ENCODE measurements at places on chromosomes 2 and 18.

DNA sequence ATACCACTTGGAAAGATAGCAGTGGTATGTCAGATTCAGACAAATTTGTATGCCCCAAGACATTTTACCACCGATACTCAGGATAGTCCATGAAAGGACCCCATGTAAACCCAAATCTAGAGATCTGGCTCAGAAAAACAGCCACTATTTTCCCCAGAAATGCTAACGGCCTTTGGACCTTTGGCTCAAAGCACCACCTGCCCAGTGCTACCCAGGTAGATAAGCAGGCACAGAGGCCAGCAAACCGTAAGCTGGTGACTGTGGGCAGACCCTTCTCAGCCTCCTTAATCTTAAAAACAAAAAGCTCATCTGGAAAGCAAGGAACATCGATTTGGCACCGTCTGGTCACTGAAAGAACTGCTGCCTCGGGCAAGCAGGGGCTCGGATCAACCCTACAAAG lies 61.4 kb upstream of the GREB1L start:
- no peak for DNase-seq

DNA sequence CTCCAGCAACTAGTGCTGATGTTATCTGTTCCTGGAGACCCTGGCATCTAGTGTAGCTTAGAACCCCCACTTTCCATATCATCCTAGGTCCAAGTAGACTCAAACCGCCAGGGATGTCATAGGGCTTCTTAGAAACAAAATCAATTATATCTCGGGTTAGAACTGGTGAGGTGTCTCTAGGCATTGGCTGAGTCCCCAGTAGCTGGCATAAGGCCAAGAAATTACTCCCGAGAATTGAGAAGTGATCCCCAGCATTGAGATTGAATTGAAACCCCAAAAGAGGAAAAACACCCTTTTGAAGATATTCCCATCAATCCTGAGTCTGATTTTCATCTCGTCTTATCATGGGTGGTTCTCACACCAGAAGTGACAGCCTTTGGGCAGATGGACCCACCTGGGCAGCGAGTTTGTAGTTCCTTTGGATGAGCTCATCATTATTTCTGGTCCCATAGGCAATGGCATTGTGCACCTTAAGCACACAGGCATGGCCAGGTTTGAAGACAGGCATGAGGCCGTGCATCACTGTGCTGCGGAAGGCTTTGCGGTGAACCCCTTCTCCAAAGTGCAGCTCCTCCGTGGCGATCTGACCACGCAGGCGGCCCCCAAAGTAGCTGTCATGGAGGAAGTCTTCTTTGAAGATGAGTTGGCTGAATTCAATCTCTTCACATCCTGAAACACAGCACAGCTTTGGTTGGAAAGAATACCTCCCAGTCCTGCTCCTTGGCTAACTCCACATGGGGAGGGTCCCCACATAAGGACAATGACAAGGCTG lies 112.2 kb downstream of the ALPK2 start:
- DNase-seq, result no peak

DNA sequence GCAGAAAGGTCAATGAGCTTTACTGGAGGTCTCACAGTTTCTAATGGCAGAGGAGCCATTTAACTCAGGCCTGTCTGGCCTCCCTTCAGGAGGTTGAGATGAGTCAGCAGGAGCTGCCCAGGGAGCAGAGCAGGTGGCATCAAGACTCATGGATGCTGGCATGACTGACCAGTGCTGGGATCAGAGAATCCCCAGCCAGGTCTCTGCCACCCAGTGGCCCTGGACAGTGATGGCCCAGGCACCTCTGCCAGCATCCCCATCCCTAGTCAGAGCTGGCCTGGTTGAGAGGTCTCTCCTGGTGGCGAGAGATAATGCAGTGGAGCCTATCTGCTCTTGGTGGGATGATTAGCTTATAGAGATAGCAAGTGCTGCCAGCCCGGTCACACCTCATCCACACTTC lies 43.1 kb downstream of the GYPC start:
- no peak for DNase-seq

- no peak for DNase-seq
Measured at GRCh38 chr2:73267008-73267407, 17.3 kb downstream of the FBXO41 start.

- DNase-seq, result no peak
Measured at GRCh38 chr2:217650229-217650628, 352.6 kb downstream of the TNS1 start.

DNA sequence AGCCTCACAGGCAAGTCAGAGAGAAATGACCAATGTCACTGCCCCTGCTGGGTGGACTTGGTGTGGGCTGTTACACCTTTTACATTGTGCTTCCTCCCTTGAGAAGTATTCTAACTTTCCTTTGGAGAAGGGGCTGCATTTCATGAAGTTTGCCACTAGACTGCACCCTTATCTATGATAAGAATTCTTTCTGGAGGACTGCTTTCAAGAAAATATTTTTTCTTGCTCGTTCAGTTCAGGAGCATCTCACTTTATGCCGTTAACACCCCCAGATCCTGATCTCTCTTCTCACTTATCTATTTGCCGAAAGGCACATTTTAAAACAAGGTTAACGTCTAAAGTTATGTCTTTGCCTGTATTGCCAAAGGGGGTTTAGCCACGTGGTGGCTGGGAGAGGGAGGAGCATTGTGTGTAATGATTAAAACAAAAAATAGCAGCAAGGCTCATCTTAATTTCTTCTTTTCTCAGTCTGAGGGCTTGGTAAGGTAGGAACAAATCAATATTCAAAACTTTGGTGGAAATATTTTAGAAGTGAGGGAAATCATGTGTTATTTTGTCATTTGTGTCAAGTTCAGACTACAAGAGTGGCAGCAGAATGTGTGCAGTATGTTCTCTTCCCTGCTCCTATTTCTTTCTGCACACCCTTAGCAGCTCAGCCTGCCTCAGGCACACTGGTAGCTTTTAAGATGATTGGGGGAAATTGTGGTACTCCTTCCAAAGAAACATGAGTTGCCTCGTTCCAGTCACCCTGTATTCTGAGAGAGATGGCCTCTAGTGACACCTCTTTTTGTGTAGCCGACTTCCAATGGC lies 1.6 kb upstream of the IGFBP5 start:
- DNase-seq, result no peak

DNA sequence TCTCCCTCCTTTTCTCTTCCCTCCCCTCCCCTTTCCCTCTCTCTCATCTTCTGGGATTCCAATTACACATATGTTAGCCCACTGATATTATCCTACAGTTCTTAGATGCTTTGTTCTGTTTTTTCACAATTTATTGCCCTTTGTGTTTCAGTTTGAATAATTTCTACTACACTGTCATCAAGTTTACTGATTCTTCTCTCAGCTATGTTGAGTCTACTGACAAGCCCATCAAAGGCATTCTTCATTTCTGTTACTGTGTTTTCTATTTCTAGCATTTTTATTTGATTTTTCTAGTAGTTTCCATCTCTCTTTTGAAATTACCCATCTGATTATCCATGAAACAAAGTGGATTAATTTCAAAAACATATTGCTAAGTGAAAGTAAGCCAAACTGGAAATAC lies 219.6 kb downstream of the TNS1 start:
- DNase-seq, result no peak

DNA sequence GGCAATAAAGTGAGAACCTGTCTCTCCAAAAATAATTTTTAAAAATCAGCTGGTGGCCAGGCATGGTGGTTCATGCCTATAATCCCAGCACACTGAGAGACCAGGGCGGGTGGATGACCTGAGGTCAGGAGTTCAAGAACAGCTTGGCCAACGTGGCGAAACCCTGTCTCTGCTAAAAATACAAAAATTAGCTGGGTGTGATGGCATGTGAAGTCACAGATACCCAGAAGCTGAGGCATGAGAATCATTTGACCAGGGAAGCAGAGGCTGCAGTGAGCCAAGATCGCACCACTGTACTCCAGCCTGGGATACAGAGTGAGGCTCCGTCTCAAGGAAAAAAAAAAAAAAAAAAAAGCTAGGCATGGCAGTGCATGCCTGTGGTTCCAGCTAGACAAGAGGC lies 7.4 kb upstream of the GPR75 start:
- DNase-seq, result no peak

DNA sequence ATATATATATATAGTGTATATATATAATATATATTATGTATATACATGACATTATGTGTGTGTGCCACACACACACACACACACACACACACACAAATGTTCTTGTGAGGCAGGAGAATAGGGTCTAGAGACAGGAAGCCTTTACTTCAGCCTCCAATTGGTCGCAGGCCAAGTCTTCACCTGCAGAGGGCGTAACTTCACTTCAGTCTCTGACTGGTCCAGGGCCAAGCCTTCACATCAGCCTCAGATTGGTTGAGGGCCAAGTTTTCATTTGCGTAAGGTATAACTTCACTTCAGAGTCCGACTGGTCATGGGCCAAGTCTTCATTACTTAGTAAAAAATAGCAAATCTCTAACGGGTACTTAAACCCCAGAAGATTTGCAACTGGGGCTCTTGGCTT lies 13.2 kb upstream of the SS18 start:
- no peak for DNase-seq

DNA sequence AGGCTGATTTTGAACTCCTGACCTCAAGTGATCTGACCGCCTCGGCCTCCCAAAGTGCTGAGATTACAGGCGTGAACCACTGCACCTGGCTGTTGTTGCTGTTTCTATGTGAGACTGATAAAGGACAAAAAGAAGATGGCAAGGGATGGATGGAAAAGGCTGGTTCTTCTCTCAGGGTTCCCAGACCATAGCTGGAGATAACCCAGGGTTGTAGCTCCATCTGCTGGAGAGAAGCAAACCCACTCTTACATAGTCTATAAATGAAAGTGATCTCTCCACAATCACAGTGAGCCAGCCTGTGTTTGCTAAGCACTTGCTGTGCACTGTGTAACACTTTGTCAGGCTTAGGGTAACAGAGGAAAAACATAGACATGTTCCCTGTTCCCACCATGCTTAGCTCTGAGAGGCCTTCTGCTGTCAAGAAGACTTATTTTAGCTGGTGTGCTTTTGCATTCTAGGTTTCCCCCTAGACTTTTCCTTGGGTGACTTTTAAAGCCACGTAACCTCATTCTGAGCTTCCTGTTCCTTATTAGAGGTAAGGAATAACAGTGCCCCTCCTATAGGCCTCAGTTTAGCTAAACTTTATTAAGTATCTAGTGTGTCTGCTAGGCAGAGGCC lies 49.7 kb downstream of the LIMS1 start:
- no peak for DNase-seq

DNA sequence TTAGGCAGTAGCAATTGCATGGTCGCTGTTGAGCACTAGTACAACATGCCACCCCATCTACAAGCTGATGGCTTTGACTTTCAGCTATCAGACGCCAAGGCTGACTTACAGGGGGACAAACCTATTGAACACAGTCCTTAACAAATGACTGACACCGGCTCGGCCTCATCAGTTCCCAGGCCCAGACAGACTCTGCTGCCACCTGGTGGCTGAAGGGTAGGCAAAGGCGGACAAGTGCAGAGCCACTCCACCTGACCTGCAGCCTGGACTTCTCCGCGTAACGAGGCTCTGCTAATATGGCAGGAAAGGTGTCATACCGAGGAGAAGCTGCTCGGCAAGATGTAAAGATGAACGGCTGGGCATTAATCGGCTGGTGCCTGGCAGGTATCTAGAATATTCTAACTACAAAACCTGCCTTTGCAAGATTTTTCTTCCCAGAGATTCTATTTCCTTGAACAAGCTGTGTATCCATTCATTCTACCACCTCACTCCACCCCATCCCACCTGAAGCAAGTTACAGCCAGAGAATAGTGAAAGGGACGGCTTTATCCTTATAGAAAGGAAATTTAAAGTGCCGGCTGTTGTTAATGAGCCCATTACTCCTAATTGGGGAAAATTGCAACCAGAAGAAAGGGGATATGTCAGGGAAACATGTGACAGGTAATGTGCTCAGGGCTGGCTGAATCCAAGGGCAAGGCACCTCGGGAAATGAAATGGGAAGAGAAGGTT lies 67.4 kb downstream of the STEAP3 start:
- no peak for DNase-seq

DNA sequence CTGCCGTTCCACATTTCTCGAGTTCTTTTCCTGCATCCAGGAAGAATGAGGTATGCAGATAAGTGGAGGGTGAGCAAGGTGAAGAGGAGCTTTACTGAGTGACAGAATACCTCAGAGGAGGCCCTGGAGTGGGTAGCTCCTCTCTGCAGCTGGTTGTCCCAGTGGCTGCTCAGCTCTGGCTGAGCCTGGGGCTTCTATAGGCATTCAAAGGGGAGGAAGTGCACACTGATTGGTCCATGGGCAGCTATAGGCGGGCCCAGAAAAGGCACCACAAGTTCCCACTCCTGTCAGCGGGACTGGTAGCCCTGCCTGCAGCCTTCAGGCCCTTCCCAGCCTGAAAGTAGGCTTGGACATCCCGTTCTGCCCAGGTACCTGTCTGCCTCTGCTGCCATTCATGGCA lies 94.7 kb downstream of the DOK6 start:
- DNase-seq, result no peak

- DNase-seq, result no peak
Measured at GRCh38 chr2:174846941-174847938, 83.0 kb upstream of the CHRNA1 start.

- no peak for DNase-seq
Measured at GRCh38 chr2:219508971-219509779, 5.1 kb upstream of the ASIC4 start.

GRCh38 chr2:11330457-11331142 lies 13.8 kb downstream of the ROCK2 start:
- DNase-seq, result no peak

GRCh38 chr2:45241061-45241561 lies 231.9 kb upstream of the SIX2 start:
- no peak for DNase-seq

DNA sequence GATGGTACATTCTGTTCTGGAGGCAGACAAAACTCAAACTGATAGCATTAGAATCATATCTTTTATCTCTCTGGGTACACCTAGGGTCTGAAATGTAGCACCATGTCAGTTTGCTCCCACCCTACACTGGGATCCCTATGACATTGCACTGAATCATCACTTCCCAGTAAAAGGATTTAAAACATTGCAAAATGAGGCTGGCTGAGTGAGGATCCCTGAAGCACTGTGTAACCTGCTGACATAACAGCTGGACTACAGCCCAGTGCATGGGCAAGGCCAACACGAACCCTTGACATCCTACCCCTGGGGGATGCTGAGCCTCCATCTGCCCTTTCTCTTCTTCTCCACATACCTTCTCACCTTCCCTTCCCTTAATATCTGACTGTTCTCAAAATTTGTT lies 253.2 kb downstream of the TTC32 start:
- DNase-seq, result no peak

- DNase-seq, result no peak
Measured at GRCh38 chr2:144501118-144501517, 18.8 kb downstream of the ZEB2 start.

- DNase-seq, result no peak
Measured at GRCh38 chr2:53631313-53632125, 136.1 kb upstream of the CHAC2 start.

DNA sequence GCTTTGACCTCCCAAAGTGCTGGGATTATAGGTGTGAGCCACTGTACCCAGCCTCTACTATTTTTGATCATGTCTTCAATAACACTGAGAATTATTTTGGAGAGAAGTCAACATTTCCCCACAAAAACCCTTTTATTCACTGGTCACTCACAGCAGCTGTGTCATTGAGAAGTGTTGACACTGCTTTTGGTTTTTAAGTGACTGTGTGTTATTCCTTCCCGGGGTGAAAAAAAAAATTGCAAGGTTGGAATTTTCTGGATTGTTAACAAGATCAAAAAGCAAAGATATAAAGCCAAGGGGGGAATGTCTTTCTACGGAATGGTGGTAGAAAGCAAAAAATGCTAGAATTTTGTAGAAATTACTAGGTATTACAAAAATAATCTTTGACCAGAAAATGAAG lies 61.5 kb downstream of the TANC1 start:
- no peak for DNase-seq

GRCh38 chr2:40394031-40394430 lies 57.9 kb downstream of the SLC8A1 start:
- no peak for DNase-seq

GRCh38 chr2:6626401-6627012 lies 239.2 kb downstream of the CMPK2 start:
- DNase-seq, result no peak

All from GM12878 (cell line).